GOT3 (cell line): ENCODE measurements at places on chromosomes 11 and 22.

DNA sequence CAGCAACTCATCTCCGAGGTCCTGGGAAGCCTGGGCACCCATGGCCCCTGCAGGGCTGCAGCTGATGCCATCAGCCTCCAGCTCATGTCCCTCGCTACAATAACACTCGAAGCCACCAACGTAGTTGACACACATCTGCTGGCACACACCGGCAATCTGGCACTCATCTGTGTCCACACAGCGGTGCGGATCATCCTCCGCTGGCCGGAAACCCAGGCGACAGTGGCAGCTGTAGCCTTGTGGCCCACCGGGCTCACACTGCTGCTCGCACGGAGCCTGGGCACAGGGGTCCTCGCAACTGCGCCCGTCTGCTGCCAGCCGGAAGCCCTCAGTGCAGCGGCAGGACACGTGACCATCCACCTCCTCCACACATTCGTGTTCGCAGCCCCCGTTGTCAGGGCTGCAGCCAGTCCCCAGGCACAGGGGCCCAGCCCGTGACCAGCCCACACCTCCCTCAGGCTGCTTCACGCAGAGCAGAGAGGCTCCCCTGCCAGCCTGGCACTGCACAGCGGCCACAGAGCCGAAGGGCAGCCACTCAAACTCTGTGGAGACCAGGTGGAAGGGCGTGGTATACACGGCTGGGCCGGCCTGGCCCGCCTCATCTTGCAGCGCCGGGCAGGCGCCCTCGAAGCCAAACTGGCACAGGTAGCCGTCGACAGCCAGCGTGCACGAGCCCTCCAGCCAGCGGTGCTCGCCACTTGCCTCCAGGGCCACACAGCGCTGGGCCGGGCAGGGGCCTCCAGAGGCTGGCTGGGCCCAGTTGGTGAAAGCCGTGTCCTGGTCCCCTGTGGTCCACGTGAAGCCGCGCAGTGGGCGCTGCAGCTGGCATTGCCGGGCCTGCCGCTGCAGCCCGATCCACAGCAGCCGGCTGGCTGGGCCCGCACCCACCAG is 678 bp downstream of the CD248 start:
- no peak for DNase-seq

- no peak for DNase-seq
Measured at GRCh38 chr22:28728621-28729313, 12.9 kb downstream of the CHEK2 start.

GRCh38 chr11:24238771-24239645 is 257.8 kb upstream of the LUZP2 start:
- no peak for DNase-seq

GRCh38 chr11:100575860-100576717 is 111.0 kb upstream of the ARHGAP42 start:
- no peak for DNase-seq

GRCh38 chr22:48197189-48197690 is 1434.8 kb downstream of the TBC1D22A start:
- no peak for DNase-seq

DNA sequence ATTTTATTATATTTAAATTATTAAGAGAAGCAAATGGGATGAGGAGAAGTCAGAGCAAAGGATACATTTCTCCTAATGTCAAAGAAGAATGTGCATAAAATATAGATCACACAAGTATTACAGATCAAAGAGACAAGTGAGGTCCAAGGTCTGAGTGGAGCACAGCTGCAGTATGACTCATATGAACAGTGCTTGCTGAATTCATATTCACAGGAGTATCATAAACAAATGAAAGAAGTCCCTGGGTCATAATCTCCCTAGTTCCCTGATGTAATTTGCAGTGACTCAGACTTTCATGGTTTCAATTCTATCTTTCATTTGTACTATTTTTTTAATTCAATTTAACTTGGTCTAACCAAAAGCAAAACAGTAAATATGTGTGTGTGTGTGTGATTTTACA is 499.0 kb upstream of the CCDC179 start:
- DNase-seq, result no peak

GRCh38 chr11:16001899-16002426 is 354.4 kb downstream of the SOX6 start:
- DNase-seq, result no peak

- DNase-seq, result no peak
Measured at GRCh38 chr11:21628641-21629040, 564.2 kb upstream of the ANO5 start.

GRCh38 chr11:132211479-132211878 is 841.1 kb downstream of the NTM start:
- no peak for DNase-seq
